AG10803 (cell line): ENCODE measurements at places on chromosomes 7 and 10.

GRCh38 chr10:11831520-11831951, 8.4 kb downstream of the PROSER2 start:
- peak; percentile 42 for DNase-seq

GRCh38 chr10:11700539-11700938, 41.6 kb upstream of the ECHDC3 start:
- DNase-seq: no peak

GRCh38 chr10:14527134-14527844, 196.6 kb upstream of the FRMD4A start:
- no peak for DNase-seq

GRCh38 chr10:77507291-77507880, 130.2 kb downstream of the KCNMA1 start:
- no peak for DNase-seq

DNA sequence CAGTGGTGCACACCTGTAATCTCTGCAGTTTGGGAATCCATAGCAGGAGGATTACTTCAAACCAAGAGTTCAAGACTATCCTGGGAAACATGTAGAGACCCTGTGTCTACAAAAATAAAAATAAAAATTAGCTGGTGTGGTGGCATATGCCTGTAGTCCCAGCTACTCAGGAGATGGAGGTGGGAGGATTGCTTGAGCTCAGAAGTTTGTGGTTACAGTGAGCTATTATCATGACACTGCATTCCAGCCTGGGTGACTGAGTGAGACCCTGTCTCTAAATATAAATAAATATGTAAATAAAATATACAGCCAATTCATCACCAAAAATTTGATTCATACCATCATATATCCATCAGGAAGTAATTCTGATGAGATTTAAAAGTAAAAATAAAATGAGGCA, 60.9 kb downstream of the ANKRD7 start:
- no peak for DNase-seq

- DNase-seq: no peak
These were observed 245.5 kb downstream of the SKAP2 start for GRCh38 chr7:26618898-26619297.

- DNase-seq: no peak
These were observed 876.9 kb upstream of the GHITM start for GRCh38 chr10:83262434-83262833.

DNA sequence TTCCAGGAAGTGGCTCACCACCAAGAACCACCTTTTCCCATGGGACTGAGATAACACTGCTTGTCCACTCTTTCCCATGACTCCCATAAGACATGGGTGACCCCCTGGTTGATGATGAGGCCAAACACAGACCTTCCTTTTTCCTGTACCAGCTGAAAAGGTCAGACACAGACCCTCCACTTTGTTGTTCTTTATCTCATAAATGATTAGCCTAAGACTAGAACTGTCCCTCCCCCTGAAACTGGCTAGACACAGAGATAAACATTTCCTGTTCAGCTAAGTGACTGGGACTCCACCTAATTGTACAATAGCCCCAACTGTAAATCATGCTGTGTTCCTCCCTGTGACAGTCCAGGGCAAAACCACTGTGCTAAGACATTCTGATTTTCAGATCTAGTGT, 8.2 kb upstream of the NRG3 start:
- no peak for DNase-seq

DNA sequence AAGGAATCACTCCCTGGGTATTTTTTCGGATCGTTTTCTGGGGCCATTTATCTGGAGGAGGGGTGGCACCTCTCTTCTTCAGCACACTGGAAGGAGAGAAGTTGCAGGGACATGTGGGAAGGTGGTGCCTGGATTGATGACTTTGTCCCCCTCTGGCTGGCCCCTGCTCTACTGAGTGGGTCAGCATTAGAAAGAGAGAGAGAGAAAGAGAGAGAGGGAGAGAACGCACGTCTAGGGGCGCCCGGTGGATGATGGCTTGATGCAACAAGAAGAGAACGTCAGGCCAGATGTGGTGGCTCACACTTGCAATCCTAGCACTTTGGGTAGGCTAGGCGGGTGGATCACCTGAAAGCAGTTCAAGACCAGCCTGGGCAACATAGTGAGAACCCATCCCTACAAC, 5.5 kb upstream of the MUC12 start:
- DNase-seq: no peak

- no peak for DNase-seq
These were observed 12.9 kb downstream of the NPFFR1 start for GRCh38 chr10:70270952-70271351.

DNA sequence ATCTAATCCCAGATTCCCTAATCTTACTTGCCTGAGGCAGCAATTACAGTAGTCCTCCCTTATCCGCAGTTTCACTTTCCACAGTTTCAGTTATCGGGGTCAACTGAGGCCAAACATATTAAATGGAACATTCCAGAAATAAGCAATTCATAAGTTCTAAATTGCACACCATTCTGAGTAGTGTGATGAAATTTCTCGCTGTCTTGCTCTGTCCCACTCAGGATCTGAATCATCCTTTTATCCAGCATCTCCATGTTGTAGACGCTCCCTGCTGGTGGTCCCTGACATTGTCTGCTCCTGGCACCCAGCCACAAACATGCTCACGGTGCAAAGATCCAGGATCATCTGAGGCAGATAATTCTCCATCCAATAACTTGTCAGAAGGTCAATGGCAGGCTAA, 128.7 kb upstream of the CXCL12 start:
- DNase-seq: peak; percentile 81

DNA sequence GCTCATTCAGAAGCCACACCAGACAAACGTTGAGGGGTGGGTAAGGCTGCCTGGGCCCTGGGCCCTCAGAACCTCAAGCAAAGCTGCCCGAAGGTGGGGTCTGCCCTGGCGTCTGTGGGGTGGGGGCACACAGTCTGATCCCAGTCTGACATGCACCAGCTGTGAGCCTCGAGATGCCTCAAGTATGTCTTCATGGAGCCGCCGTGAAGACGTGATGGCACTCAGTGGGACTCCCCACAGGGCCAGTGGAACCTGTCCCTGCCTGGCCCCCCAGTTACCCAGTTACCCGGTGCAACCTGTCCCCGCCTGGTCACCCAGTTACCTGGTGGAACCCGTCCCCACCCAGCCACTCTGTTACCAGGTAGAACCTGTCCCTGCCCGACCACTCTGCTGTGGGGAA, 351.2 kb downstream of the PTPRN2 start:
- no peak for DNase-seq

GRCh38 chr7:4665661-4666060, 16.4 kb upstream of the FOXK1 start:
- peak; percentile 98 for DNase-seq

DNA sequence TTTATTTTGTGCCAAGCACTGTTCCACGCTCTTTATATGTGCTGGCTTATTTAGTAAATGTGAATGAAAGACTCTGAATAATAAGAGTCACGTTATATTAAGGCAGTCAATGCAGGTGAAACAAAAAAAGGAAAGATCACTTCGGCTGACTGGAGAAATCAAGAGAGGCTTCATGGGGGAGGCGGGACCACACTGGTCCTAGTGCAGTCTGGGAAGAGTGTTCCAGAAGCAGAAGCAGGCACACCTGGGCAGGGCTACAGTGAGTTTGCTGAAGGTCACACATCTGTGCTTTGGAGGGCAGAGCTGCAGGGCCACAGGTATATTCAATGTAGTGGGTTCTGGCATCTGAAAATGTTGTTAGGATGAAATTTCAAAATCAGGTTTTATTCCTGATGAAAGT, 176.9 kb downstream of the PLXNA4 start:
- no peak for DNase-seq

GRCh38 chr10:91340613-91341362, 69.4 kb upstream of the HECTD2 start:
- peak; percentile 95 for DNase-seq

GRCh38 chr7:29502133-29502532, 61.5 kb upstream of the PRR15 start:
- DNase-seq: no peak

- DNase-seq: peak; percentile 58
These were observed at the start of gene FAM171A1 for GRCh38 chr10:15370856-15371701. Gene FAM171A1, minus strand, starts transcription at chr10:15371289. Its CDS starts 237 bp downstream, at chr10:15371052.

- peak; percentile 64 for DNase-seq
These were observed 2.2 kb upstream of the SKIDA1 start for GRCh38 chr10:21527598-21528235.

DNA sequence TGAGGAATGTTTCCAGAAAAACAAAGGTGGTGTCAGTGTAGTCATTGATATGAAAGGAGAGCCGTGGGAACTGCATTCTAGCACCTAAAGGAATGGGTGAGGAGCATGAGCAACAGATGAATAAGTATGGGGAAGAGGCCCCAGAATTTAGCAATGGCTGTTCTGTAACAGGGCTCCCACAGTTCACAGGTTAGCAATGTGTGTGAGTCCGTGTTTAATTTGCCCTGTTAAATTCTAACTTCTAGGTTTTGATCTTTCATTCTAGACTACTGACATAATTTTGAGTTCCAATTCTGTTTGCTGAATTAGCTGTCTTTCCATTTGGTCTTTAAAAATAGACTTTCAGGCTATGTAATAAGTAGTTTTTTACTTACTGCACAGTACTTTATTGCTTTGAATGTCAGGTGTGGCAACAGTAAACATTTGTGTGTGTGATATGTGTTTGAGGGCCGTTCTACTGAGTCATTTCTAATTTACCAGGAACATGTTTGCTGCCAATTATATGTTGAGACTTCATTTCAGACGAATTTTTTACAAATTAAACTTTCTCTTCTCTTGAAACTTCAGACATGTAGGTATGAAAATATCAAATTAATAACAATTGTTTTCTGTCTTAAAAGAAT, 8.8 kb downstream of the STK17A start:
- peak; percentile 34 for DNase-seq

- no peak for DNase-seq
These were observed 295.9 kb downstream of the PTEN start for GRCh38 chr10:88159127-88159829.

- no peak for DNase-seq
These were observed 28.0 kb upstream of the CTTNBP2 start for GRCh38 chr7:117901089-117901797.

DNA sequence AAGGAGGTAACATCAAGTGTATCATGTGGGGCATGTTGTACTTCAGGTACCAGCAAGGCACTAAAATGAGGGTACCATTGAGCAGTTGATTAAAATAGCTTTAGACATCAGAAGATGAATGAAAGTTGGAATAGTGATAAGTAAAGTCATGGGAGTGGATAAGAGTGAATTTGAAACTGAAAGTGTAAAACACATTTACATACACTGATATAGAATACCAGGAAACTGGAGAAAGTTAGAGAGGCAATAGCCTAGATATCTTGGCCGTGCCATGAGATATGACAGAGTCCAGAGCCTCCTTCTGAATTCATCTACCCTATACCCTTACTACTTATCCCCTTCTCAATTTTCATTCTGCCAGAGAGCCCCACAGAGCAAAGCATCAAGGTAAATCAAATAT, 76.6 kb downstream of the GRM3 start:
- no peak for DNase-seq

GRCh38 chr10:6718550-6718949, 138.5 kb upstream of the PRKCQ start:
- DNase-seq: no peak

GRCh38 chr7:102152672-102153598, 133.7 kb upstream of the SH2B2 start:
- DNase-seq: peak; percentile 38

DNA sequence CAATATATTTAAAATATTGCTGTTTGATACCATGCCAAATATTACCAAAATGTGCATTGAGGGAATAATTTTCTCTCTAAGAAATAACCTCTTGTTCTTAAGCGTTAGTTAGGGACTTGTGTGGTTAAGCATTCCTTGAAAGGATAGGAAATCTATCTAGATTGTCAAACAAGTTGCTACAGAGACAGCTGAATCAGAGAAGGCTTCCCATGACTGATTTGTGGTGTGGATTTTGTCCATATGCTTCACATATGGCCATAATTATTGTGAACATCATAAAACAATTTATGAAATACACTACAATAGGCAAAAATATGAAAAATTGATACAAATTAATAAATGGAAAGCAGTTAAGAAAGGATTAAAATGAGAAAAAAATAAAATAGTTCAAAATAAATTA, 96.3 kb downstream of the GNAT3 start:
- DNase-seq: peak; percentile 40

DNA sequence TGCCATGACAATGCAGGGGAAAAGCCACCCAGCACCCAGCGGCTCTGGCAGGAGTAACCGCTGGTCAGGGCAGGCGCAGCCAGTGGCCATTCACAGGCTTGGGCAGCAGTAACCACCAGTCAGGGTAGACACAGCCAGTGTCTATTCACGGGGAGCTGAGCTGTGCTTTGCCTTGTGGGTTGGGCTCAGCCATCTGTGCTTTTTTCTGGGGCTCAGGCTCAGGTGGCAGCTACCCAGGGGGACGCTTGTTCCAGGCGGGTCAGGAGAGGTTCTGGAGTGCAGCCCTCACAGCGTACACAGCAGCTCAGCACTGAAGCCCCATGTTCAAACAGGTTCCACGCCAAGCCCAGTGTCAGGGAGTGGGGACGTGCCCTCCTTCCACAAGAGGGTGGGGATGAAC, 28.5 kb downstream of the FOXL3 start:
- no peak for DNase-seq

DNA sequence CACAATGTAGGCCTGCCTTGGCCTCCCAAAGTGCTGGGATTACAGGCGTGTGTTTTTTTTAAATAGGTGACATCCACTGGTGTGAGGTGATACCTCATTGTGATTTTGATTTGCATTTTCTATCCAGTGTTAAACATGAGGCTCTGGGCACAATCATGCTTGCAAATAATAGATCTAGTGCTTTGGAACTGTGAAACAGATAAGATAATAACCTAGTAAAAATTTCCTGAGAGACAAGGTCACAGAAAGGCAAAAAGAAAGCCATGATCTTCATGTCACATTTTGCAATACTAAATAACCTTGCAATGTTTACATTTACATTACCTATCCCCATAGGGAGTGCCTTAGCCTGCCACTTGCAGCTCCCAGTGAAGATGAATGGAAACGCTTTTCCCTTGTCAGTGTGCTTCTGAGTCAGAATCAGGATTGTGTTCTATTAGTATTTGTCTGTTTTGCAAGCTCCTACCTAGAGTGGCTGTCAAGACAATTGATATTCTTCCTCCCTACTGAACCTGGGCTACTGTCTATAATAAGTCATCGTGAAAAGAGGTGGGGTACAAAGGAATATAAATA, 256.5 kb downstream of the PHTF2 start:
- DNase-seq: no peak

DNA sequence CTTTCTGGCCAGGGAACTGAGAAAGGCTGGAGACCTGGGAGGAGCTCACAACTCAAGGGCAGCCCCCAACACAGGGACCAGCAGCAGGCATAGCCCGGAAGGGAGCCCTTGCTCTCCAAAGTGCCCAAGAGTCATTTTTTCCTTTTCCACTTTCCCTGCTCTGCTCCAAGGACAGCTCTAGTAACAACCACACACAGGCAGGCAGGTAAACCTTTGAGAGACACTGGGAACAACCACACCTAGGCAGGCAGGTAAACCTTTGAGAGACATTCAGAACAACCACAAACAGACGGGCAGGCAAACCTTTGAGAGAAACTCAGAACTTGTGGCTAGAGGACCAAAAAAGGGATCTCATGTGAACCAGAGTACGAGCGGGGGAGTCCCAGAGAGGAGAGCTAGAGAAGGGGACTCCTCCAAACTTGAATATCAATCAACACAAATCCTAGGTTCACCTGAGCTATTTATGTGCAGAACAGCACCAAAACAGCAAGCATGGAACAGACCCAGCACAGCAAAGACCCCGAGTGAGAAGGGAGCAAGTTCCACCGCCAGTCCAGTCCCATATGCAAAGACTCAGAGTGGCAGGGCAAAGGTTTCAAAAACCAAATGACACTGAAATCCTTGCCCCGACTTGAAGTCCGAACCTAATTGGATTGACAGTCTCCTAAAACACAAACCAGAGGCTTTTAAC, 33.6 kb upstream of the GUSB start:
- DNase-seq: no peak

- no peak for DNase-seq
These were observed 10.8 kb upstream of the GALNT11 start for GRCh38 chr7:152014722-152015121.
